ENCODE measurements at places on chromosomes 13 and 19.

DNA sequence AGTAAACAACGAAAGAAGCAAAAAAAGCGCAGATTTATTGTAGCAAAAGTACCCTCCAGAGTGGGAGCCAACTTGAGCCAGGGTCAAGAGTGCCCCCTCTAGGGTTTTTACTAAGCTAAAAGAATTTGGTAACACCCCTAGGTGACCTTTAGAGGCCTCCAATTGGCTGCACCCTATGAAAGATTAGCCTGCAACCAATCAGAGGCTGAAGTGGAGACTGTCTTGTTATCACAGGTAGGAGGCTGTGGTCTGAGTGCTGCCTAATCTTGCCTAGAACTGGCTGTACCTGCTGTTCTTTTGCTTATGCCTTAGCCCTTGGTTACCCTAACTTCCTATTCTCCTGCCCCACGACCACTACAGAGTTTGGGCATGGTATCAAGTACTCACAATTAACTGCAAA, 38.3 kb downstream of the ANKRD10 start:
- no peak for DNase-seq

DNA sequence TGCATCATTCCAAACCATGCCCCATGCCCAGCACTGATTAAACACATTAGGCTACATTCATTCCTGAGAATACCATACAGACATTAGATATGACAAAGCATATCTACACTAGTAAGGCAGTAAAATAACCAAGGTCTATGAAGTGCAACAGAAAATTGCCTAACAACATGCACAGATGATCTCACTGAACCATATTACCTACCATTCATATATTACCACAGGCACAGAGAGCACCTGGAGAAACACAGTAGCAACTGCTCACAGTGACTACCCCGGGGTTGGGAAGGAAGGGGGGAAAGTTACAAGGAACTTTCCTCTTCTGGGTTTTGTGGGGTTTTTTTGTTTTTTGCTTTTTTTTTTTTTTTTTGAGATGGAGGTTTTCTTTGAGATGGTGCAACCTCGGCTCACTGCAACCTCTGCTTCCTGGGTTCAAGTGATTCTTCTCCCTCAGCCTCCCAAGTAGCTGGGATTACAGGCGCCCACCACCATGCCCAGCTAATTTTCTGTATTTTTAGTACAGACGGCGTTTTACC, 669.6 kb downstream of the UQCRFS1 start:
- DNase-seq: no peak

- no peak for DNase-seq
Measured at GRCh38 chr13:89704040-89704439, 1643.4 kb upstream of the MIR17HG start.

DNA sequence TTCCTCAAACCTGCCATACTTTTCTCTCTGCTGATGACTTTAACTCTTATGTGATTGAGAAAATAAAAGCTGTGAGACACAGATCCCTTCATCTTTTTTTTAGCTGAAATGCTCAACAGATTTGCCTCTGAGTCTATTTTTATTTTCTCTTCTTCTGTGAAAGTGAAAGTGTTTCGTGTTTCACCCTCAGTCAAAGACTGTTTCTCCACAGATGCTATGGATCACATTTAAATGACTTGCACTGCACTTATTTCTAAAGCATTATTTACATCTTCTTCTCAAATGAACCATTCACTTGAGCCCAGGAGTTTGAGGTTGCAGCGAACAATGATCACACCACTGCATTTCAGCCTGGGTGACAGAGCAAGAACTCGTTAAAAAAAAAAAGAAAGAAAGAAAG, 890.1 kb upstream of the PCDH20 start:
- DNase-seq: no peak

GRCh38 chr13:23467048-23467931, 33.8 kb upstream of the SACS start:
- DNase-seq: no peak

GRCh38 chr19:47095476-47096099, 18.0 kb downstream of the ZC3H4 start:
- DNase-seq: no peak

GRCh38 chr13:48491423-48492095, 41.3 kb downstream of the RCBTB2 start:
- DNase-seq: no peak

DNA sequence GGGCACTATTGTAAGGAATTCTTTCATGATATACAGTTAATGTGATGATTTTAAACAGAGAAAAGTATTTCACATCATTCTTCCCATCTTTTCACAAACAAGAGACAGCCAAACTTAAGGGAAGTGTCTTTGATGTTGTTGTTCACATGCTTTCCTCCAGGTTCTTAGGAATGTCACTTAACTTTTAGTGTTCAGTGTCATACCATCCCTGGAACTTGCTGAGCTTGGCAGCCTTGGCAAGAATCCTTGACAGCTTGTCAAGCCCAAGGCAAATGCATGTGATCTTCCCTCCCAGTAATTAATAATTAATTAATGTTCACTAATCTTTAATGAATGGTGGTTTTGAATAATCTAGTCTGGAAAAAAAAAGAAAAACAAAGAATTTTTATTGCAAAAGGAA, 727.9 kb upstream of the PRR20A start:
- no peak for DNase-seq

- DNase-seq: no peak
Measured at GRCh38 chr13:76387566-76387965, 498.6 kb downstream of the KCTD12 start.

DNA sequence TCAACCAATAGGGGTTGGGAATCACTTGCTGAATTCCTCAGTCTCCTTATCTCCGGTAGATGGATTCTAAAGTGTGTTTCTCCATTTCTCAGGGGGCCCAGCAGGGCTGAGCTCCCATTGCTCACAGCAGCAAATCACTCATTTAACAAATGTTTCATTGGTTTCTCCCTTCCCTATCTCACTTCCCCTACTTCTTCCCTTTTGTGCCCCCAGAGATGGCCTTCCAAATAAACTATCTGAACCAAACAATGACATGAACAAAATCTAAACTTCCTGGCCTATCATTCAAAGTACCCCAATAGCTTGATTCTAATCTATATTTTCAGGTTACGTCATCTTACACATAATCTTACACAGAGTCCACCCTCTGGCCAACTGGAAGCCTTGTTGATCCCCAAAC, 60.4 kb downstream of the DLEU7 start:
- DNase-seq: no peak

- DNase-seq: no peak
Measured at GRCh38 chr13:85693889-85694511, 105.2 kb downstream of the SLITRK6 start.

- DNase-seq: peak; percentile 57
Measured at GRCh38 chr13:65940720-65941119, 1289.4 kb downstream of the PCDH9 start.

GRCh38 chr13:32022311-32022710, 9.3 kb upstream of the FRY start:
- DNase-seq: no peak

GRCh38 chr13:48680756-48681392, 27.1 kb downstream of the CYSLTR2 start:
- DNase-seq: no peak

DNA sequence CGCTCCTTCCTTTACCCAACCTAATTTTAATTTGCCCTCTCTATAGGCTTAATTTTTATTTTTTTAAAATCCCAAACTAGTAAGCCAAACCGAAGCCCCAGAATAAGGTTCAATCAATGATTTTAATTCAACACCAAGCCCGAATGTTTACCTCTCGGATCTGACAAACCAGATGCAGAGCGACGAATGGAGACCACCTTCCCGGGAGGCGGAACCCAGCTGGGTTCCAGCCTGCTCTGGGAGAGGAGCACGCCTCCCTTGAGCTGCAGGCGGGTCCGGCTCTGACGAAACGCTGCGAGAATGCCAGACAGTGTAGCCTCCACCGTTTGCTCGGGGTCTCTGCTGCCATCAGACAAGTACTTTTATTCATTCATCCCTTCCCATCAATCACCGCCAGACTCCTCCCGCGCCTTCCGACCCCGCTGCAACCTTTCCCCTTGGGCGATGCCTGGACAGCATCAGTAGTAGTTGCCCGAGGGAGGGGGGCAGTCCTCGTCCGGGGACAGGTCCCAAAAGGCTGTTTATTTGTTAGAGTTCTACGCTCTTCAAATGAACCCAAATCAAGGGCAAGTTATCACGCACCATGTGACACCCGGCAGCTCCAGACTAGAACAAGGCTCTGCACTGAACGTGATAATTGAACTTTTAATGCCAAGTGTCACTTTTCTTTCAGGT, 752 bp upstream of the EDNRB start:
- DNase-seq: peak; percentile 20

- no peak for DNase-seq
Measured at GRCh38 chr19:46221981-46222610, 7.4 kb upstream of the IGFL1 start.

All from COR-L47 (cell line).